Smooth muscle cell of the pulmonary artery (primary cell): ENCODE measurements at places on chromosomes 4 and X. TPM values are rescaled to one million over a fixed set of nuclear protein-coding genes. Genes with fewer than 3 reads are reported as not detected.

Gene FREM3
- total RNA-seq, result 0.03 and 0.07 TPM in 2 replicates

Gene SPP1
- 2.4 and 11.6 TPM in 2 replicates for total RNA-seq

Gene ASB12
- not detected in 2 replicates for total RNA-seq

Gene TXK
- 0.23 and 0.26 TPM in 2 replicates for total RNA-seq

Gene TMEM187
- total RNA-seq, result 6.5 and 8.5 TPM in 2 replicates
